ENCODE measurements at places on chromosomes 1 and 21.

DNA sequence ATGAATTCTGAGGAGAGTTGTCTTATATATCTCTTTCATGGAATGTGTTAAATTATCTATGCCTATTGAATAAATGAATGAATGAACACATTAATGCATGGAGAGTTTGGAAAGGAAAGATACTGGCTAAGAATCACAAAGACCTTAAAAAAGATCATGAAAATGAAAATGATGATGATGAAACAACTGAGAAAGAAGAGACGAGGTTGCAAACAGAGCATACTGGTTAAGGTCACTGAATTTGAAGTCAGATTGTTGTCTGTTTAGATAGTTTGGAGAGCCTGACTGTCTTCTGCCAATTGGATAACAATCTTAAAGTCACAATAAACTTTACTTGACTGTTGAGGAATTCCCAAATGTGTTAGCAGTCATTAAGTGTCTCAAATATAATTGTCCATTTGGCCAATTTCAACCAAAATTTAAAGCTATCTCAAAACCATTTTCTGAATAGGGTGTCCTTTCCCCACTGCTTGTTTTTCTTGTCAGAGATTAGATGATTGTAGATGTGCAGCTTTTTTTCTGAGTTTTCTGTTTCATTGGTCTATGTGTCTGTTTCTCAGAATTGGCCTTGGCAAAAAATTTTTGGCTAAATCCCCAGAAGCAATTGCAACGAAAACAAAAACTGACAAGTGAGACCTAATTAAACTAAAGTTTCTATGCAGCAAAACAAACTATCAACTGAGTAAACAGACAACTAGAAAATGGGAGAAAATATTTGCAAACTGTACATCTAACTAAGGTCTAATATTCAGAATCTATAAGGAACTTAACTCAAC is 132.2 kb downstream of the PTGER3 start:
- no peak for DNase-seq

GRCh38 chr1:47257224-47257623 is 25.2 kb upstream of the TAL1 start:
- no peak for DNase-seq

DNA sequence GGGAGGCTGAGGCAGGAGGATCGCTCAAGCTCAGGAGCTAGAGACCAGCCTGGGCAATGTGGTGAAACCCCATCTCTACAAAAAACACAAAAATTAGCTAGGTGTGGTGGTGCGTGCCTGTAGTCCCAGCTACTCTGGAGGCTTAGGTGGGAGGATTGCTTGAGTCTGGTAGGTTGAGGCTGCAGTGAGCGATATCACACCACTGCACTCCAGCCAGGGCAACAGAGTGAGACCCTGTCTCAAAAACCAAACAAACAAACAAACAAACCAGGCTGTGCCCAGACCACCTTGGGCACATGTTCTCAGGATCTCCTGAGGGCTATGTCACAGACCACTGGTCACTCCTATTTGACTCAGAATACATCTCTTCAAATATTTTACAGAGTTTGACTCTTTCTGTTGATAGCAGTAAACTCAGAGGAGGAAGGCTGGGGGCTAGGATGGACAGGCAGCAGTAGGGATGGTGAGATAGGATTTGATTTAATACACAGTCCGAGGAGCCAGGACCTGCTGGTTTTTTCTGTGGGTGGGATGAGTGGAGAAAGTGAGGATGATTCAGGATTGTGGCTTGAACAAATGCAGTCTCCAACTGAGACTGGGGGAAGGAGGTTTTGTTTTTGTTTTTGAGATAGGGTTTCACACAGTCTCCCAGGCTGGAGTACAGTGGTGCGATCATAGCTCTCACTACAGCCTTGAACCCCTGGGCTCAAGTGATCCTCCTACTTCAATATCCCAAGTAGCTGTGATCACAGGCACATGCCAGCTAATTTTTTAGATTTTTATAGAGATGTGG is 46.5 kb downstream of the OLFML3 start:
- no peak for DNase-seq

- DNase-seq: no peak
These were observed 1.3 kb upstream of the RCOR3 start for GRCh38 chr1:211257826-211258225.

DNA sequence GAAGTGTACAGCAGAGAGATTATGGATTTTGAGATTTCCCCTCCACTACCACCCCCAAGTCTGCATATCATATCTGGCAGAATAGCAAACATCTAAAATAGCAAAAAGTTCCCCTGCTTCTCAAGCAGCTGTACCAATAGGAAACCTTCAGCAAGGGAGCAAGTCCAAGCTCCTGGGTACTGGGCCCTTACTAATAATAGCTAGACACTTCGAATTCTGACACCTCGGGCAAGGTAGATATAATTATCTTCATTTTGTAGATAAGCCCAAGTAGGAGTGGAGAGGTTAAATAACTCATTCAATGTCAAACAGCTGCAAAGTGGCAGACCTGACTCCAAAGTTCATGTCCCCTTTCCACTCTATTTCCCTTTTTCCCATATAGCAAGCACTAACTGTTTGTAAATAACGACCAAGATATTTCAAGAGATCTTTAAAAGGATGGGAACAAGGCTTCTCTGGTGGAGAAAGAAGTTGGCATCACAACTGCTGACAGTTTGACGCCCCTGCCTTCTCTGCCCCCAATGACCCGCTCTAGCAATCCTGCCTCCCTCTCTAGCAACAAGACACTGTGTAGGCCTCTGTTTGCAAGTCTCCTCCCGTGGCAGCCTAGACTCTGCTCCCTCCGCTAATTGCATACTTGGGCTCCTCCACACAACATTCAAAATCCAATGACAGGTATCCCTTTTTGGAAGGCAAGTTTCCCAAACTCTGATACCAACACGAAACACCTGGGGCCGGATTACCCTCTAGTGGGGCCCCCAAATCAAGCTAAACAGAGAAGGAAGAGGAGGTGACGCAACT is 18.7 kb upstream of the ADAR start:
- DNase-seq: no peak

- DNase-seq: peak; percentile 77
These were observed 38.6 kb upstream of the EPS8L3 start for GRCh38 chr1:109802136-109802900.

- DNase-seq: no peak
These were observed 122.7 kb downstream of the KCNN3 start for GRCh38 chr1:154747380-154747739.

DNA sequence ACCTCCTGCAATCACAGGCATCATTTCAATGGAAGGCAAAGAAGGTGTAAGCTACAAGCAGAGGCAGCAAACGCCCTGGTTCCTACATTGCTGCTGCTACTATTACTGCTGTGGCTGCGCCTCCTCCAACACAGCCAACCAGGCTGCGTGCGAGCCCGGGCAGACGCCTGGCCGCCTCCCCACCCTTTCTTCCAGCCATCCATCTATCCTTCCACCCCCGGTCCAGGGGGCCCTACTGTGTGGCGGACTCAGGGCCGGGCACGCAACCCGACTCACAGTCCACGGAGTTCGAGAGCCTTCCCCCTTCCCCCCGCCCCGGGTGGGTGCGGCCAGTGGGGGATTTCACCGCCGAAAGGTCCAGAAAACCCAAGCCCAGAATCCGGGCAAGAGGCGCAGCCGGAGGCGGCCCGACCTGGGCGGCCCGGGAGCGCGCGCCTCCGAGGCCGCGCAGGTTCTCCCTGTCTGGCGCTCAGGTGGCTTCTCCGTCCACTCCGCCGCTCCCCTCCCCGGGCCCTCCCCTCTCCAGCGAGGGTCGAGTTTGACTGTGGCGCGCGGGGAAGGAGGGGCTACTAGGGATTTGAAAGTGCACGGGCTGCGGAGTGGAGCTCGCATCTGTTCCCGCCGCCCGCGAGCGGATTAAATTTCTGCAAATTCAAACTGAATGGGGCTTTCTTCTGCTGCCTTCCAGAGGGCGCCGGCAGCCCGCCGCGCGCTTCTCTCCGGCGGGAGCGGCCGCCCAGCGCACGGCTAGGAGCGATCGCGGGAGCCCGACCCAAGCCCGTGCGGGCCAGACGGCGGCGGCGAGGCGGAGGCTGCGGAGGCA is at the start of gene HUNK:
HUNK (plus strand) TSS at position 569 of the 823 bp plus-strand sequence. CDS start 655 bp downstream, outside the sequence.
- no peak for DNase-seq

GRCh38 chr1:9247894-9248293 is 13.3 kb downstream of the H6PD start:
- no peak for DNase-seq

GRCh38 chr1:154352245-154352580 is 26.9 kb downstream of the ATP8B2 start:
- no peak for DNase-seq

GRCh38 chr1:53369034-53369750 is 41.3 kb upstream of the LRP8 start:
- DNase-seq: peak; percentile 26

- DNase-seq: no peak
These were observed 709.4 kb downstream of the MRPL39 start for GRCh38 chr21:24897883-24898282.

- DNase-seq: no peak
These were observed 178.8 kb downstream of the NR5A2 start for GRCh38 chr1:200206340-200206739.

DNA sequence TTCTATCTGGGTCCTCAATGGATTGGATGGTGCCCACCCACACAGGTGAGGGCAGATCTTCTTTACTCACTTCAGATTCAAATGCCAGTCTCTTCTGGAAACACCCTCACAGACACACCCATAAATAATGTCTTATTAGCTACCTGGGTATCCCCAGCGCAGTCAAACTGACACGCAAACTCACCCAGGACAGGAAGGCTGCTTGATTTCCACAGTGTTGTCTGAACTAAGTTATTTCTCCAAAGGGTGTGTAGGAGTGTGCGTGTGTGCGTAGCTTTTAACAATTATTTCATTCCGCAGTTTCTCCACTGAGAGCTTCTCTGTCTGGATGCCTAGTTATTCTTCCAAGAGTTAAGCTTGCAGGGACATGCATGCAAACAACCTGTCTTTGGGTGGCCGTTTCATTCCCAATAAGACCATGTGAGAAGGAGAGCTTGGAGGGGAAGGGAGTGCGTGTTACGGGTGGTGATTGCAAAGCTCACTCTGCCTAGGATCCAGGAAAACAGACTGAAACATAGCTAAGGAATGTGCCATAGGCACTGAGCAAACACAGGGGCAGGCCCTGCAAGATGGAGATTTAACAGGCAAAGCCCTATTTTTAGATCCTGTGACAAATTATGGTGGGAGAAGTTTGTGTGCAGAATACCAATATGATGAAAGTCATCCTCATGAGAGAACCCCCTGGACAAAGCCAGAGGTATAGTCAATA is 269.7 kb downstream of the DYRK1A start:
- no peak for DNase-seq

DNA sequence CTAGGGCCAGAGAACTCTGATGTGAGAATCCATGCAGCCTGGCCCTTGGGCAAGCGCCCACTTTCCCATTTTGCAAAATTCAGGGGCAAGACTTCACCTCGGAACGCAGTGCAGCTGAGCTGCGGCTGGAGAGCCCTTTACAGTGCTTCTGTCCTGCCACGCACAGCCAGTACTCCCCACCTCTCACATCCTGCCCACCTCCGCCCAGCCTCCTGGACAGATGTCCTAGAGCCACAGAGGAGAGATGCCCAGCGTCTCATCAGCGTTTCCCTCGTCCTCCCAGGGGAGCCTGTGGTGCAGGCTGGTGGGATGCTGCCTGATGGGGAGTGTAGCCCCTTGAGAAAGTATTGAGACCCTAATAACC is 29.6 kb downstream of the RUNX3 start:
- DNase-seq: peak; percentile 49

- no peak for DNase-seq
These were observed 12.8 kb upstream of the CLSTN1 start for GRCh38 chr1:9836632-9836960.

DNA sequence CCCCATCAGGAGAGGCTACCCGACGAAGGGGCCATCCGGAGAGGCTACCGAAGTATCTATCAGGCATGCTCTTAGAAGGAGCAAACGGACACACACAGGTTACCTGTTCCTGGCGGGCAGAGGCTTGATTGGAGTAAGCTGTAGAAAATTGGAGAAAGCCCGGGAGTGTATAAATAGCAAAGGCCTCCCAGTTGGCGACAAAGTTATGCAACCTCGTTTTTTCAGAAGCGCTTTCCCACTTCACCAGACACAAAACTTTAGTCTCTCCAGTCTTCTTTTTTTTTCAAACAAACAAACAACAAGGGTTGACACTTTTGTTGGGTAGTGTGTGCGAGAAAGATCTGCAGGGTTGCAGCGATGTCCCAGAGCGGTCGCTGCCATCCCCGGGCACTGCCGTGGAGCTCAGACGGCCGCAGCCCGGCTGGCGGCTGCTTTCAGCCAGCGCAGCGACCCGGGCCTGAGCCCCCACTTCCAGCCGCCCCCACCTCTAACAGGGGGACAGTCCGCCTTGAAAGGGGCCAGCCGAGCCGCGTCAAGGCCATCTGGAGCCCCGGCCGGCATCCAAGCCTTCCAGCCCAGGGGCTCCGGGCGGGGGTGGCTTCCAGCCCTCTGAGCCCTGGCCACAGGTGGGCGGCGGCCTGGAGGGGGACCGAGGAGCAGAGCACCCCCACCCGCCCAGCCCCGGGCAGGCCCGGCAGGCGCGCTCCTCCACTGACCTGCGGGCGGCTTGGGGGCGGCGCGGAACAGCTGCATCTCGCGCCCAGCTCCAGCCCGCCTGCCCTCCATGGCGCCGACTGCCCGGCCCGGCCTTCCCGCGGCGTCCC is 616 bp downstream of the MCOLN3 start:
- DNase-seq: no peak

DNA sequence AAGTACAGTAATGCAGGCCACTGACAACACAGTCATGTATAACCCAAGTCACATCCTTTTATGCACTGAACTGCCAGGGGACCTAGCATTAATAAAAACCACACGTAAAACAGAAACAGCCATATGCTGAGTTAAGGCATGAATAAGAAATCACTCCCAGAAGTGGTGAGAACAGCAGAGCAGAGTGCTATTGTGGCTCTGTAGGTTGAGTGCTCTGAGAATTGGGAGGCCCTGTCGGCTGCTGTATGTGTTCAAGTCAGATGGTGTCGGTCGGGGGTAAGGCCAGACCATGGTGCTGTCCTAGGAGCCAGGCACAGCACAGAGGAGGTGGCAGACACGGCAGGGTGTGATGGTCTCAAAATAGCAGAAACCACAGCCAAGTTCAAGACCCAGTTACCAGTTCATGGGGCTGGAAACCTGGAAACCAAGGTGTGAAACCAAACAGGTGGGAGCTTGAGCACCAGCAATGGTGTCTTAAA is 126.6 kb upstream of the COA6 start:
- DNase-seq: peak; percentile 63

DNA sequence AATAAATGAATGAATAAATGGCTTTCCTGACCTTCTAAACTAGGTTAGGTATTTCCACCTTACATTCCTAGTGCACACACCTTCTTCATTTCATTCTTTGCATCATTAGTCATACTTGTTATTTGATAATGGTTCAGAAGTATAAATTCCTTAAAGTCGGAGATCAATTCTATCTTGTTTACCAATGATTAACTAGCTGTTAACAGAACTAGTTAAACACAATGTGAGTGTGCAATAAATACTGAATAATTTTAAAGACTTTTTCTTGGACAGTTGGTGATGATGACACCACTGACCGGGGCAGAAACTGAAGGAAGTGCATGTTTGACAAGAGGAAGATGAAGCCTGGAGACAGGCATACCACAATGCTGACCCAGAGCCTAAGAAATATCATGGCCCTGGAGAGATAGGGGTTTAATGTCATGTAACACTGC is 207.1 kb upstream of the DEPDC1 start:
- no peak for DNase-seq

- DNase-seq: no peak
These were observed 935.2 kb downstream of the PLA2G4A start for GRCh38 chr1:187763976-187764375.
